Epithelial cell of esophagus (primary cell): ENCODE measurements at places on chromosomes 2 and 18.

GRCh38 chr2:206846331-206846730 lies 80.9 kb downstream of the FASTKD2 start:
- no peak for DNase-seq

GRCh38 chr2:33681364-33681757 lies 82.3 kb upstream of the FAM98A start:
- DNase-seq, result no peak

DNA sequence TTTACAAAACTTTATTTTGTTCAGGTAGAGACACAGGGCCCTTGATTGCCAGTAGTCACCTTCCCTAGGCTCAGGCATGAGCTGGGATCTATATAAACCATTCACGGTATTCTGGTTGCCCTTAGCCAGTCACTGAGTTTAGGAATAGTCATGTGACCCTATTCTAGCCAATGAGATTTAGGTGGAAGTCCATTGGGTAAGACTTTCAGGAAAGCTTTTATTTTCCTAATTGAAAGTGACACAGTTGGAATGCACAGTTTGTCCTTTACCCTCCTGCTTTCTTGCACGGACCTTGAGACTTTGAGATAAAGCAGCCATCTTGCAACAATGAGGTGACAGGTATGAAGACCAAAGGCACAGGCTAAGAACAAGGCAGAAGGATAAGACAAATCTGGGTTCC lies 21.5 kb downstream of the SLC4A5 start:
- DNase-seq, result no peak

- no peak for DNase-seq
Observed at GRCh38 chr2:225895126-225895525, 495.6 kb downstream of the NYAP2 start.

GRCh38 chr2:120809609-120810440 lies 74.2 kb downstream of the GLI2 start:
- DNase-seq, result no peak
